Fibroblast of gingiva (primary cell): ENCODE measurements at places on chromosomes 11 and 22.

DNA sequence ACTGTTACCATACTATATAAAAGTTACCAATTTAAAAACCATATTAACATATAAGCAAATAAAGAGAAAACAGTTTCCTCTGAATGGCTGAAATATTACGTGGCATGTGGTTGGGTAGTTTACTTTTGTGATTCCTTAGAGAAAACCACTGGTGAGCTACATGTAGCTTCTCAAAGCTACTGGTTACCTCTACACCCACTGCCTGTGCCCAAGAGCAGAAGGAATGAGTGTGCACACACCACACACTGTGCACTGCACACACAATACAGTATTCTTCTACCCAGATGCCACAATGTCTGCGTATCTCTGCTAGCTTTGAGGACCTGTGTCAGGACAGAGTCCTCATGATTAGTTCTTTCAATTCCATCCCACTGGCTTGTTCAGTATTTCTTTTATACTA is 25.5 kb upstream of the YPEL1 start:
- peak; percentile 21 for DNase-seq

GRCh38 chr22:46931881-46932280 is 169.4 kb downstream of the TBC1D22A start:
- DNase-seq = no peak

- DNase-seq = no peak
These were observed 106.3 kb downstream of the KCNQ1 start for GRCh38 chr11:2551131-2551530.

- no peak for DNase-seq
These were observed 10.3 kb downstream of the IGLL5 start for GRCh38 chr22:22897947-22898346.

GRCh38 chr11:61711498-61711897 is 31.3 kb downstream of the DAGLA start:
- DNase-seq = no peak

GRCh38 chr11:93840981-93841380 is 9.4 kb downstream of the VSTM5 start:
- DNase-seq = no peak

GRCh38 chr11:73942010-73942409 is 8.8 kb upstream of the DNAJB13 start:
- no peak for DNase-seq

- no peak for DNase-seq
These were observed 13.7 kb downstream of the CYB561A3 start for GRCh38 chr11:61347916-61348461.

DNA sequence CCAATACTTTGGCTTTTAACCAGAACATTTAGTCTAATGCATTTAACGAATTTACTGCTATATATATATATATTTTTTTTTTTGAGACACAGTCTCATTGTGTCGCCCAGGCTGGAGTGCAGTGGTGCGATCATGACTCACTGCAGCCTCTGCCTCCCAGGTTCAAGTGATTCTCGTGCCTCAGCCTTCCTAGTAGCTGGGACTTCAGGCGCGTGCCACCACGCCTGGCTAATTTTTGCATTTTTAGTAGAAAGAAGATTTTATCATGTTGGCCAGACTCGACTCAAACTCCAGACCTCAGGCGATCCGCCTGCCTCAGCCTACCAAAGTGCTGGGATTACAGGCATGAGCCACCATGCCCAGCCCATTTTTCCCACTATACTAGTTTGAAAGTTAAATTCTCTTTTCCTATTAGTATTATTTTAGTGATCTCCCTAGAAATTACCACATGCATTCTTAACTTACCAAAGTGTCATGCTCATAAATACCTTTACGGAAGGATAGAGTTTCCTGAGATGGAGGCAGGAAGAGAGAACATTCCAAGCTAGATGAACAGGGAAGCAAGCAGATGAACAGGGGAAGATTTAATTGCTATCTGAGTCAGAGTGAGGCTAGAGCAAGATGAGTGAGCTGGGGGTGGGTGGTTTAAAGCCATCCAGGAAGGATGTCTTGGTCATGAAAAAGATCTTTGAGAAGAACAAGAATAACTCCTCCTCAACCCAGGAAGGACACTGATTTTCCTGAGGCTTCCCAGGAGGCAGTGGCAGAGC is 4.4 kb upstream of the PGAP2 start:
- DNase-seq = no peak

GRCh38 chr11:112795142-112795815 is 165.9 kb upstream of the NCAM1 start:
- no peak for DNase-seq

DNA sequence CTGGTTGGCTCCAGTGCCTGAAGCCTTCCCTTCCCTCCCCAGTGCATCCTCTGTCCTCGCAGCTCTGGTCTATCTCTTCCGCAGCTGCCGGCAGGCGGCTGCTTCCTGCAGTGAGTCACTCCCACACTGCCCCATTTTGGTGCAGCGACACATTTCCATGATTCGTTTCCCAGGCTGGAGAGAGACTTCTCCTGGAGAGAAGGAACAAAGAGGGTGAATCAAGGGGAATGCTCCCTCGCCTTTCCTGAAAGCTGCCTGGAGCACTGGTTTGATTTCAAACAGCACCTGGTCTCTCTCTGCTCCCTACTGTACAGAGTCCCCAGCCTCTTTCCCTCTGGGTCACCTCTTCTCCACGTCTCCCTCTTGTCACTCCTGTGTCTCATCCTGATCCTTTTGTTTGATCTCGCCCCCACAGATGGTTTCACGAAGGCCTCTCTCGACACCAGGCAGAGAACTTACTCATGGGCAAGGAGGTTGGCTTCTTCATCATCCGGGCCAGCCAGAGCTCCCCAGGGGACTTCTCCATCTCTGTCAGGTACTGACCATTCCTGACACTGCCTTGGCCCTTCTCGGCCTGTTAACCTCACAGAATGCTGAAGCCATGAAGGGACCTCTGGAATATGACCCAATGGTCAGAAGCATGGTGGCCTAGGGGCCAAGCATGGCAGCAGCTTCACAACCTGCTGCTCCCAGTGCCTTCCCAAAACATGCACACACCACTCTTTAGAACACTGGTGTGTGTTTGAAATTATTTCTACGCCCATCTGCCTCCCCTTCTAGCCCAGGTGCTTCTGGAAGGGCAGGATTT is at the start of gene TMA7B:
Gene TMA7B (plus strand): TSS at position 758 of the 808 bp plus-strand sequence. CDS start 3,978 bp downstream, outside the sequence.
- no peak for DNase-seq

DNA sequence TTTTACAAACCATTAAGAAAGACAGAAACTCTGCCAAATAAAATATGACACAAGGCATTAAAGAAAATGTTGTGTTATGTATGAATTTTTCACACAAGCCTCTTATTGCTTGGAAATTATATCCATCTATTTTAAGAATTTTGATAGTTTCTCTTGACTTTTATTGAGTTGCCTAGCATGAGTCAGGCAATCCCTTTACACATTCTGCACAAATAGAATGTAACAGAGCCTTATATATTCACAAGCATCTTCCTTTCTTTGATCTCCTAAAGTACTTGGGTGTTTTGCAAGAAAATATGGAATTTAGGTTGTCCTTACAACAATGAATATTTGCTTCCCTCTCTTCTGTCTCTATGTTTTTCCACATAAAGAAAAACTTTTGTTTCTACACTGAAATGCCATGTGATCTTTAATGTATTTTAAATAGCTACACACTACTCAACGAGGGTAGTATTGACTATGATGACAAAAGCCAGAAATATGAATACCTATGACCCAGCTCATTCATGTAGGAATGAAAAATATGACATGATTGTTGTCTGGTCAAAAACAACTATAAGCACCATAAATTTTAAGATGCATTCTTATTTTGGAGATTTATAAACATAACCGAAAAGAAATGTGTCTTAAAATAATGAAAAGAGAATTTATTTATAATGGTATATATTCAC is 398.8 kb downstream of the GUCY1A2 start:
- DNase-seq = no peak

DNA sequence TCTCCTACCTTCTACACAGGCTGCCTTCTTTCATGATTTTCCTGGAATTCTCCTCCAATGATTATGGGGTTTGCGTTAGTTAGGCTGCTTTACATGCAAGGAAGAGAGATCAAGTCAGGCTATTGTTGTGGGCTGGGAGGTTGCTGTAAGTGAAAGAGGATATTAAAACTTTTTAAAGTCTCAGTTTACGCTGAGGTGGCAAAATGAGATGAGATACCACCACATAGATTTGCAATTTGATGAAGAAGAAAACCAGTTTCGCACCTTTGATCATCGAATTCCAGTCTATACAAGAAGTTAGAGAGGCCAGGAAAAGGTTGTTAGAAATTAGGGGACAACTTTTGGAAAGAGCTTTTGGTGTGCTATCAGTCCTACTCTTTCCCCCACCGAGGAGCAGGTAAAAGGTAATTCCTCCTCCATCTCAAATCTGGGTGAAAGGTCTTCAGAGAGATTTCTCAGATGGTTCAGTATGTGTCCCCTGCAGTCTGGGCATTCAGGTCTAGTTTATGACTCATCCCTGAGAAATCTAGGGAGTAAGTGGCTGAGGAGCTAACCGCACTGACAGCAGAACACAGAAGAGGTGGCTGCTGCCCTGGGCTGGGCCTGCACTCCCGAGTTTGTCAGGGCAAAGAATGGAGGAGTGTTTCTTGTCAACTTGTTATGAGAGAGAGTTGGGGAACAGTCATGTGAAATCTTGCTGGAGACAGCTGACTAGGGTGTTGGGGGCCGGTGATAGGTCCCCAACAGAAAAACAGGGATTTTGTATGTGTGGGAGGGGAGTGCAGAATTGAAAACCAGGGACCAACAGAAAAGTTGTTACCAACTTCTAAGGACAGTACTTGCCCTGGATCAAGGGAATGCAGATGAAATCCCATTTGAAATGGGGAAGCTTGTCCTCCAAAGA is 34.7 kb downstream of the CCDC83 start:
- DNase-seq = peak; percentile 37

GRCh38 chr11:28243581-28243980 is 135.4 kb downstream of the METTL15 start:
- peak; percentile 21 for DNase-seq

DNA sequence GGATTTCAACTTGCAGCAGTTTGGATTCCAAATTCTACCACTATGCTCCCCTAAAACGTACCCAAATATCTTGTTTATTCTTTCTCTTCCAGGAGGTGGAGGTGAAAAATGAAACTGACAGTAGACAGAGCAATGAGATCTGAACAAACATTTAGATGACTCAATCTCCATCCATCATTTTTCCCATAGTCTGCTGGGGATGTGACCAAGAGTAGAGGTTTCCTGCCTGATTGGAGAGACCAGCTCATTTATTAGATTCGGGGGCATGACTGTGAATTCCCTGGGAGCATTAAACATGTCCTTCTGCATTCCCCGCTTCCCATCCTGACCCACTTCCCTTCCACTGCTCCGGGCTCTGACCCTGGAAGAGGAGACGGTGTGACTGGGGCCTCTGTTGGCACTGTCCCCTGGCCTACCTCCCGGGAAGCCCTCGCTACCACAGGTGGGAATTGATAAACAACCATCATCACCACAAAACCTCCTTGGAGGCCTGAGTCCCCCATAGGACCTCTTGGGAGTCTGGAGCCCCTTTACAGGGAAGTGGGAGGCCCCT is 20.3 kb downstream of the DKK3 start:
- DNase-seq = peak; percentile 26

DNA sequence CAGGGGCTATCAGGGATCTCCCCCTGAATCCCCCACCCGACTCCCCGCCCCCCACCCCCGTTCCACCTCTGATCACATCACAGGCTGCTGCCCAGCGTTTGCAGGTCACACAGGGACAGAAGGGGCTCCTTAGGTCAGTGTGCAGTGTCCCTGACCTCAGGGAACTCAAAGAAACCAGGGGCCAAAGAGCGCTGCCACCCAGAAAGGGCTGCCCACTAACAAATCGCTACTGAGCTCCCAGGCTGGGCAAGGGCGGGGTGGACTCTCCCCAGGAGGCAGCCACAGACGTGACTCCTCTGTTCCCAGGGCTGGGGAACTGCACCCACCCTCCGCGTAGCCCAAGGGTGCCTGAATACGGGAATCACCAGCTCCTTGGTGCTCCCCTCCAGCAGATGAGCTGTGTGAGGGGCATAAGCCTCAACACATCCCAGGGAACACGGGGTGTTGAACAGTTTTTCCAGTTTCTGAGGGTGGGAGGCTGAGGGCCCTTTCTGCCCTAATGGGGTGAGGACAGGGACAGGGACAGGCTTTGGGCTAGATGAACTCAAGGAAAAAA is 9.9 kb upstream of the POLDIP3 start:
- DNase-seq = no peak

- DNase-seq = no peak
These were observed 185.9 kb upstream of the CCDC90B start for GRCh38 chr11:83471831-83472727.

DNA sequence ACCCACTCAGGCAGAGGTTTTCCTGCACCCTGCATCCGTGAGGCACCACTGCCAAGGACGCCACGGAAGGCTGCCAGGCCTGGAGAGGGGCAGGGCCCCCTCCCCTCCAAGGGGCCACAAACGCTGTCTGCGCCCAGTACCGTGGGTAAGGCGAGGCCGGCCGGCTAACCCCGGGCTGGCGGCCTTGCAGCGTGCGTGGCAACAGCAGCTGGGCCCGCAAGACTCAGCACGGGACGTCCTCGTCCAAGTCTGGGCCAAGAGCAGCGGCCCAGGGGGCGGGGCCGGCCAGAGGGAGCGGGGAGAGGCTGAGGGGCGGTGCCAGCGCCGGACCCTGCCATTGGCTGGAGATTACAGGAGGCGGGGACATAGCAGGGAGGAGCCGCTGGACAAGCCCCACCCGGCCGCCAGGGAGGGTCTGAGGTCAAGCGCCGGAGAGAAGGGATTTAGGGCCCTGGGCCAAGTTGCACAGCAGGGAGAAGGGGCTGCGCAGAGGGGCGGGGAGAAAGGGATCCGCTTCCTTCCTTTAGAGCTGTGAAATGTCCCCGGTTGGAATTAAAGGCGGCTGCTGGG is 16.0 kb downstream of the SLC43A1 start:
- DNase-seq = peak; percentile 92

GRCh38 chr11:76214186-76214585 is 7.9 kb upstream of the WNT11 start:
- no peak for DNase-seq

GRCh38 chr22:41048791-41049717 is 43.3 kb upstream of the EP300 start:
- peak; percentile 52 for DNase-seq
